Fibroblast of pulmonary artery (primary cell): ENCODE measurements at places on chromosomes 5 and 9.

GRCh38 chr9:118023644-118024043 is 319.4 kb downstream of the TLR4 start:
- no peak for DNase-seq

DNA sequence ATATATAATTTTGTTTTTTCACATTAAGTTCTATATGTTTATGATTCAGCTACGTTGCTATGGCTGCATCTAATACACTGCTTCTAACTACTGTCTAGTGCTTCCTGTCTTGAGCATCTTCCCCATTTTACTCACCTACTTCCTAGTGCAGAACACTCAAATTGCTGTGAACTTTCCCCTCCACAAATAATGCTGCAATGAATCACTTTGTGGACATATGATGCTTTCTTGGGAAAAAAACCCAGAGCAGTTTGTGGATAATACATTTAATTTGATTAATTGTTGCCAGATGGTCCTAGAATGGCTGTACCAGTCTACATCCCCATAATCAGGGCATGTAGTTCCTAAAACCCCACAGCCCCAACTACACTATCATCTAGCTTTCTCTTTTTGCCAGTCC is 18.5 kb downstream of the CD180 start:
- no peak for DNase-seq

DNA sequence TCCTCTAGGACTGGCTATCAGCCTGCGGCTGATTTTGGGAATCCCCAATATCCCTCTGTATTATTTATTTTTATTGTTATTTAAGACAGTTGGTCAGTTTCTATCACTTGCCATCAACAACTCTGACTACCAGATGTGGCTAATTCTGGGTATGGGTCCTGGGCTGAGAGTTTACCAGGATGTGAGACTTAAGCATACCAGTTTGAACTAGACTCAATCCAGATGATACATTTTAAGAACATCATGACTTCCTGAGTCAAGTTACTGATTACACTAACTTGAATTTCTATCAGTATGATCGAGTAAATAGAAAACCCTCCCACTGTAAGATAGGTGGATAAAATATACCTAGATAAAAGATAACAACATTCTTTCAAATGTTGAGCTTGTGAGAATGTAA is 634.0 kb downstream of the MAT2B start:
- no peak for DNase-seq

DNA sequence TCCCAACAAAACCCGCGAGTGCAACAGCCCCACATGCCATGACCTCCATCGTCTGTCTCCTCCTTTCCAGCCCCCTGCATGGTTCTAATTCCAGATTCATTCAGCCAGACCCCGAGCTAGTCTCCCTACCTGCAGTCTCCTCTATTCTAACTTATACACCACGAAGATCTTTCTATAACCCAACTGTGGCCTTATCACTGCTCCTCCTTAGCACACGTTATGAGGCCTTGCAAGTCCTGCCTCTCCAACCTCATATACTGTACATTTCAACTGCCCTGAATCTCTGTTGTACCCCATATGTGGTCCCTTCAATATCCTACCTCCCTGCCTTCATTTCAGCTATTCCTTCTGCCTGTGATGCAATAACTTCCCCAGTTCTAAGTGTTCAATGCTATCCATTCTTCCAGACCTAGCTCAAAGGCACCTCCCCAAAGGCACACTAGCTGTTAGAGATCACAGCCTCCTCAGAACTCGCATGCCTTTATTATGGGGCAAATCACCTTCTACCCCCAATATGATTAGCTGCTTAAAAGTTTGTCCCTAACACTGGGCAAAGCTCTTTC is 215.1 kb upstream of the TRIM32 start:
- DNase-seq: no peak

DNA sequence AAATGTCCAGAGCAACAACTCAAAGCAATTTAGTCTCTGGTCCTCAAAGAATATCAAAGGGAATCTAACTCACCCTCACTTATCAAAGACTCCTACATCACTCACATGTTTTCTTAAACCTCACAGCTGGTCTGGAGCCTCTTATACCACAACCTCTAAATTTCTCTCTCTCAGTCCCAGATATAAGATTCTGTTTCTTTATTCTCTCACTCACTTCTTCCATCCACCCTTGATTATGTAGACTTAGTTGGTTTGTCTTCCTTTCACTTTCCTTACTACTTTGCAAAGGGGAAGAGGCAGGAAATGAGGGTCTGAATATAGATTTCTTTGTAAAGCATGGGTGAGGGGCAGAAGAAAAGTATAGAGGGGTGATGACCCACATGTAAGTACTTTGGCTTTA is 75.4 kb upstream of the STARD4 start:
- no peak for DNase-seq

DNA sequence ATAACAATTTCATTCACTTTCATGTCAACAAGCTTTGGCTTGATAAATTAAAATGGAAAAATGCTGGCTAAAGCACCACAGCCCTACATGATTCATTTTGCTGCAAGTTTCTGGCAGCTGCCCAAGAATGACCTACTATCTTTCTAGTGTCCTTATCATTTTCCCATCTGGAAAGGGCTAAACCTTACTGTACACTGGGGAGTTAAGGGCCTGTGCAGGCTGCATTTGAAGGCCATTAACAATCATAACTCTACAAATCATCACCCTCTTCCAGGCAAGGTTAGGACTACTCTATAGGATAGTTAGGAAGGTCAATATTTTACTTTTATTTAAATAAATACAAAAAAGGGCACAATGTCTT is 579.7 kb upstream of the ZNF608 start:
- peak; percentile 73 for DNase-seq

GRCh38 chr5:38467353-38468040 is 88.9 kb downstream of the LIFR start:
- peak; percentile 88 for DNase-seq

DNA sequence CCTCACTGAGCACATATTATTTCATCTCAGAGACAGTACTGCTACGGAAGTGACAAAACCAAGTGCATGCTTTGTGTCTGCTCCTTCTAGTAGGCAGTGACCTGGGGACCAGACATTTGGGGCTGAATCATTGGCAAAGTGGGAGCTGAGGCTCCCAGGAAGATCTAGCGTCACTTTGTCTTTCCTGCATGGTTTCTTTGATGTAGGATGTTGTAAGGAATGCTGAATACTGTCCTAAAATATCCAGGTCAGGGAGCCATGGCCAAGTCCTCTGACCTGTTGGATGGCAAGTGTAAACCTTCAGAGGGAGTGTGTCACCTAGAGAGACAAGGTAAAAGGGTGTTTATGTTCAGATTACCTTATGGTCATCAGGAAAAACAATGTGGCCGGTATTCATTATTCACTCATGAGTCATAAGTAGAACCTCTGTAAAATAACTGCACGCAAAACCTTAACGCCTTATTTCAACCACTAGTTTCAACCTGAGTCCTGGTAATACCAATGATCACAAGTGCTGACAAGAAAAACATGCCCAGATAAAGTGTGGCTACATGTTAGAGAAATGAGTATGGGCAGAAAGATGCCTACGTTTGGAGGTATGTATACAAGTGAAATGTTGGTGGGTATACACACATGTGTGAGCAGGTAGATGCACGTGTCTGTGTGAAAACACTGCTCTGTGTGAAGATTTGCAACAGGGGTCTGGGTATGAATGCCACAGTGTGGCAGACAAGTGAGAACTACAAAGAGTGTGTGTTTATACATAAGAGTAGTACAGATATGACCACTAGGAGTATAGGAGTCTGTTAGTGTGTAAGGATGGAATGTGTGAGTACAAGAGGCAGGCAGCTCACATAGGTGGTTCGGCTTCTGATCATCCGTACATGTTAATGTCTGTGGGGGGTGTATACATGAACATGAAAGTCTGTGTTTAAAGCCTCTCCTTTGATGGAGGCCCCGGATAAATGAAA is 263.9 kb downstream of the SPOCK1 start:
- DNase-seq: no peak

DNA sequence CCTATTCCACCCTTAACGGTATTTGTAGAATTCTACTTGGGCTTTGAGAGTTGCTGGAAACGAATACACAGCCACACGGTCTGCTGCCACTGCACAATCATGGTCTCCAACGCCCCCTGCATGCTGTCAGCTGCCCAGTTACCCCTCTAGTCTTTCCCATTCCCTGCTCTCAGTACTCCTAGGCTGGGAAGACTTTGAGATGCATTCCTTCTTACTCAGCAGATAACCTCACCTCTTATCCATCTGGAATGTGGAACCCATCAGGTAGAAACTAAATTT is 92.8 kb downstream of the ANKH start:
- no peak for DNase-seq

DNA sequence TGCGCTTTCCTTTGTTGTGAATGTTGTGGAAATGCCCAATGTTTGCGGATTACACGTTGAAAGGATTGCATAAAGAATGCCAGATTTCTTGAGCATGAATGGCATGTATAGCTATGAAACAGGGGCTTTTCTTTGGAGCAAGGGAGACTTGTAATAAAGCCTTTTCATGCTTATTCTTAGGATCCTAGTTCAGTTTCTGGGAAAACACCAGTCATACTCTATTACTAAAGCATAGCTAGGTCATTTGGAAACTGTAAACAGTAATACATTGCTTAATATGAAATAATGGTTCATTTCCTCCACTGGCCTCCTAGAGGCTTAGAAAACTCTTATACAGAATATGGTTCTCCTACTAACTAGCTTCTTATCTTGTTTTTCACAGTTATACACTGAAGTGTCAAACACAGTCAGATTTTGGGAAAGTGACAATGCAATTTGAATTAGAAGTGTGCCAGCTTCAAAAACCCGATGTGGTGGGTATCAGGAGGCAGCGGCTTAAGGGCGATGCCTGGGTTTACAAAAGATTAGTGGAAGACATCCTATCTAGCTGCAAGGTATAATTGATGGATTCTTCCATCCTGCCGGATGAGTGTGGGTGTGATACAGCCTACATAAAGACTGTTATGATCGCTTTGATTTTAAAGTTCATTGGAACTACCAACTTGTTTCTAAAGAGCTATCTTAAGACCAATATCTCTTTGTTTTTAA is 104.2 kb downstream of the MELK start:
- peak; percentile 33 for DNase-seq

GRCh38 chr9:133842721-133843227 is 104.6 kb upstream of the SARDH start:
- no peak for DNase-seq

- DNase-seq: no peak
Observed at GRCh38 chr5:80620211-80620610, 34.2 kb upstream of the MSH3 start.

GRCh38 chr5:56402266-56403220 is 169.4 kb upstream of the ANKRD55 start:
- no peak for DNase-seq

DNA sequence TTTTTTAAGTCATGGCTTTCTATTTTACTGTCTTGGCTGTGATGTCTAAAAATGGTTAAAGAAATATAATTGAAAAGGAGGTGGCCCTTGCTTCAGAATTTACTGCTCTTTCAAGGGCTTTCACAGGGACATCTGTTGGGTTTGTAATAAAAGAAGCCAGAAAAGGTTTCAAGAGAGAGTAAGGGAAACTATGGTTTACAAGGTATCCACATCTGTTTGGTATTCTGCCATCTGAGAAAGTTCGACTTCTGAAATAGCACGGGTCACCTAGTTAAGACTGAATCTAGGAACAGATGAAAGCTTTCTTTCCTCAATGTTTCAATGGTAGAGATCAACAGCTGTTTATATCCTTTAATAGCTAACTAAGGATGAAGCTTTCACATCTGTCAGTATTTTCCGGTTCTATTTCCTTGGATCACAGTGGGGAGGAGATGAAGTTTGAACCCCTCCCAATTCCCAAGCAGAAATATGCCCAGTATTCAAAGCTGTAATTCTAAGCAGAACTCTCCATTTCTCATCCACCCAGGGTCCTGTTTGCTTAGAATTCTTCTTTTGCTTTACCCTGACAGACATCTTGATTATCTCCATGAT is 72.8 kb upstream of the IFNK start:
- DNase-seq: no peak

GRCh38 chr5:132753135-132753987 is 6.1 kb downstream of the CCNI2 start:
- no peak for DNase-seq
